ENCODE measurements at places on chromosomes 3 and 15.

DNA sequence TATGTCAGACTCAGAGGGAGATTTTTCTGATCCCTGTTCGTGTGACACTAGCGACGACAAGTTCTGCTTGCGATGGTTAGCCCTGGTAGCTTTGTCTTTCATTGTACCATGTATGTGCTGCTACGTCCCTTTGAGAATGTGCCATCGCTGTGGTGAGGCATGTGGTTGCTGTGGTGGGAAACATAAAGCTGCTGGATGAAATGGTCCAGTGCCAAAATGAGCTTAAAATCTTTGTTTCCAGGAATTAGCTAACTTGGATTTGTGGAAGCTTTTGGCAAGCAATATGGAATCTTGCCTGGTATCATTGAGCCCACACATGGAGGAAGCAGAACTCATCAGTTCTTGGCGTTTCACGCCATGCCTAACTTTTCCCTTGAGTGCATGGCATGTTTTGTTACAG, 98.8 kb downstream of the SPRED1 start:
- DNase-seq, result no peak

- no peak for DNase-seq
Measured at GRCh38 chr3:22361521-22361920, 610.5 kb upstream of the ZNF385D start.

DNA sequence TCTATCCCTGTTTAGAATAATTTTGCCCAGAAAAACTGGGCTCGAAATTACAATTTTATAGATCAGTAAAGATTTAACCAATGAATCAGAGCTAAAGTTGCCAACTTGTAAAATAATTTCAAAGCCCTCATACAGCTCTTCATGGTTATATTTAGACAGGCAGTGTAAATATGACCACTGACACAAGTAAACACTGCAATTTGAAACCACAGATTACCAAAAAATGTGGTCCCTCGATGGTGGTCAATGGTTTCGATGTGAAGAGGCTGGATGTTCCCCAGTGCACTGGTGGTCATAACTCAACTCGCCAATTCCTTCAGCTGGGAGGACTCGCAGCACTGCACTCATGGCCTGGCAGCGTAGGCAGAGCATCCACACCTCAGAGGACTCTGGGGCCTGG, 28.6 kb downstream of the LRTM1 start:
- DNase-seq, result no peak

DNA sequence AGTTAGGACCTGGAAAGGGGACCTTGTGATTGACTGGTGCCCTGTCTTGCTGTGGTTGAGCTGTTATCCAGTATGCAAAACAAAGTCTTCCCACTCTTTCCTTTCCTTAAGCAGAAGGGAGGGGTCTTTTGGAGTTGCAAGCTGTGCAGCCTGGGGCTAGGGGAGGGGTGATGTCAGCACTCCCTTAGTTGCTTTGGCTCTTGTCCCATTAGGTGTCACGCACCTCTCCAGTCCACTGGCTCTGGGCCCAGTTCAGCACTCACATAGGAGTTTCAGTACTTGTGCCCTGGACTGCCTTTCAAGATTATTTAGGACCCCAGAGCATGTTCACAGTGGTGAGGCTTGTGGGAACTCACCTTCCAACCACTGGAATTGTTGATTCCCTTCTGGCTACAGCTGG, 238.5 kb downstream of the DOCK3 start:
- no peak for DNase-seq

DNA sequence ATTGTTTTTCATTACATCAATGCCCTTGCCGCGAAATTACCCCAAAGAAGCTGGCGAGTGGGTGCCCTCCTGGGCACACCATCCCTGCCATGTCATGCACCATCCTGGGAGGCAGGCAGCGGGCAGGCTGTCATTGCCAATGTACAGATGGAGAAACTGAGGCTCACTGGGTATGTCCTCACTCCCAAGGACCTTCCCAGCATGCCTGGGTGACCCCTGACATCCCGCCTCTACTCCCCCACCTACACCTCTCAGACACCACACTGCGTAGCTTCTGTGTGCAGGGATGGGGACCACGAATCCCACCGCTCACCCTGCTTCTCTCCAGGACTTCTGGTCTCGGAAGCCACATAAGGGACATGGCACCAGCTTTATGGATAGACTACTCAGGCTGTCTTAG, 41.0 kb upstream of the SLC41A3 start:
- DNase-seq, result no peak

DNA sequence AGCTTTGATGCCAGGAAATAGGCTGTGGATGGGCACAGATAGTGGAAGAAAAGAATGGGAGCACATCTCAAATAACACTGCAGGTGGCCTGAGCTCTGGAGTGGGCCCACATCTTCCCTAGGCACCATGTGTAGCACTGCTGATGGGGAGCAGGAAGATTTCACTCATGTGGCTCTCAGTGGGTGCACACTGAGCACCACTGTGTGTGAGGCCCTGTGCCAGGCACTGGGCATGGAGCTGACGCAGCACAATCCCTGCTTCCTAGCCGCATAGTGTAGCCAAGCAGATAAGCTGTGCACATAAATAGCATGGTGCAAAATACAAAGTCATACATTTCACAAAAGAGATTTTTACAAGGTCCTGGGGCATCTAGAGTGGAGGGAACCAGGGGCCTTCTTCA, 101.6 kb downstream of the MOBP start:
- DNase-seq, result no peak

Data from stimulated activated effector memory CD8-positive, alpha-beta T cell treated with anti-CD3 and anti-CD28 coated beads, Interleukin-12 subunit alpha, Interleukin-12 subunit beta, amount 100 ng/mL, for 72 hours (primary cell).